ENCODE measurements at places on chromosomes 13 and 19.

GRCh38 chr13:31764556-31764955 is 25.2 kb downstream of the RXFP2 start:
- DNase-seq = no peak

DNA sequence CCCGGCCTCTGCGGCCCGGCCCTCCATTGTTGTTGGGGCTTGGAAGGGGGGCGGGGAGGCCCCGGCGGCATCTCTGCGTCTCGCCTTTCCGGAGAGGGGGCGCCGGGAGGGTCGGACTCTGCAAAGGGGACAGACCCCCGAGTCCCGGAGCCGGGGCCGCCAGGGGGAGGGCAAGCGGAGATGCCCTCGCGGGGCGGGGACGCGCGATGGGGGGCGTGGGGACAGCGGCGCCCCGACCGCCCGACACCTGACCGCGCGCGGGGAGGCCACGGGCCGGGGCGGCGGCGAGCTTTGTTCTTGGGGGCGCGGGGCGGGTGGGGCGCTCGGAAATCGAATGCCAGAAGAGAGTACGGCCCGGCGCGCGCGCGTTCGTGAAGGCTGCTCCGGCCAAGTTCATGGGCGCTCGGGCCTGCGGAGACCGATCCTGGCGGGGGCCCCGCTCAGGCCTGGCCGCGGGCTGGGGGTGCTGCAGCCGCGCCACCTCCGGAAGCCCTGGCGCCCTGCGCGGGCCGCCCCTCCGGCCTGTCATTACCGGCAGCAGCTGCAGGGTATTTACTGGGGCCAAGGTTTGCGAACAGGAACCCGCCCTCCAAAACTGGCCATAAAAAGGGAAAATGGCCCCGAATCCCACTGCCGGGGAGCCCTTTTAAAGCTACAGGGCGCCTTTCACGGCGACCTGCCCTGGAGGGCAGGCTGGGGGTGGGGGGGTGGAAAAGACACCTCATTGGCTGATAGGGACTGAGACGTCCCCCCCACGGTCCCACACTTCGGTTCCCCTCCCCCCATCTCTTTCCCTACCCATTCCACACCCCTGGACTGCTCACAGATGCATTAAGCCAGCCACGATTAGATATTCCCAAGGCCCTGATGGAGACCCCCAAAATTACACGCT is 11.1 kb upstream of the NANOS3 start:
- peak; percentile 75 for DNase-seq

DNA sequence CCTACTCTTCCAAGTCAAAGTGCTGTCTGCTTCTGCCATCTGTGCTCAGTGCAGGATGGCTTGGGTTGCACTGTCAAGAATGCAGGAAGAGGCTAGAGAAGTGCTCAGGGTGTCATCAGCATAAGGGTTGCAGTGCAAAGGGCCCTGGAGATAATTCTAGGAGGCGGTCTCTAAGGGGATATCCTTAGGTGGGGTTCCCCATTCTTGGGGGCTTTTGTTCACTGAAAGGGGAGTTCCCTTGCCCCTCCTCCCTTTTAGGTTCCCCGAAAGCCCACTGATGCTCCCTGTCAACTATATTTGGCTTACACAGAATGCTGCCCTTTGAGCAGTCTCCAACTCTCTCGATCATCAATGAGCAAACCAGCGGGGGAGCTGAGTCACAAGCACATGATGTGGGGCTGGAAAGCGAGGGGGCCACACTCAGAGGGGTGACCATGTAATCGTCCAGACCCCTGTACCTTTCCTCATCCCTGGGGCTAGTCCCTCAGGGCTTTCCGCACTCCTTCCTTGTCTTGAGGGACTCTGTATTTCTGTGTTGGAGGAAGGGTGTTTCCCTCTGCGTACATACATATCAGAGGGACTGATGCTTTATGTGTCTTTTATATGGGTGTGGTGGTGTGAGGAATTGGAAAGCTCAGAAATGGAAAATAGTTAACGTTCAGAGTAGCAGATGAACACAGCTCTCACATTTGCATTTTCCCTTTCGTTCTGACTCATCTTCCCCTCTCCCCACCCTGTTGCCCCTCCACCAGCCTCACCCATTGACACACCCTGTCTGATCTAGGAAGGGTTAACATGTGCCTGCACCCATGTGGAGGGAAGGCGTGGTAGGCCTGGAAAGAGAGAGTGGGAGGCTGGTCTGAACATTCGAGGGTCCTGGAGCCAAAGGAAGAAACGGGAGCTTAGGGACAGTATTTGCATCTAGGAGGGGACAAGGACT is 6.7 kb downstream of the ZBTB32 start:
- DNase-seq = peak; percentile 89

GRCh38 chr19:5664515-5664914 is 15.8 kb downstream of the MICOS13 start:
- no peak for DNase-seq

DNA sequence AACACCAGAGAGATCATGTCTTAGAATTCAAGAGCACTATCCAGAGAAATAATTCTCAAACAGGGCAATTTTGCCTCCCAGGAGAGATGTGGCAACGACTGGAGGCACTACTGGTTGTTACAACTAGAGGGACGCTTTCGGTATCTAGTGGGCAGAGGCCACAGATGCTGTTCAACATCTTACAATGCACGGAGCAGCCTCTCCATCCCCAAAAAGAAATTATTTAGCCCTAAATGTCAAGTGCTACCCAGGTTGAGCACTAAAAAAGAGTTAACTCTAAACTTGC is 78.6 kb downstream of the ABCC4 start:
- DNase-seq = no peak

- DNase-seq = no peak
These were observed 20.4 kb downstream of the ZNF708 start for GRCh38 chr19:21308773-21309172.

GRCh38 chr13:98293103-98293502 is 116.0 kb upstream of the RNF113B start:
- no peak for DNase-seq

GRCh38 chr13:98289339-98289945 is 112.4 kb upstream of the RNF113B start:
- DNase-seq = no peak

DNA sequence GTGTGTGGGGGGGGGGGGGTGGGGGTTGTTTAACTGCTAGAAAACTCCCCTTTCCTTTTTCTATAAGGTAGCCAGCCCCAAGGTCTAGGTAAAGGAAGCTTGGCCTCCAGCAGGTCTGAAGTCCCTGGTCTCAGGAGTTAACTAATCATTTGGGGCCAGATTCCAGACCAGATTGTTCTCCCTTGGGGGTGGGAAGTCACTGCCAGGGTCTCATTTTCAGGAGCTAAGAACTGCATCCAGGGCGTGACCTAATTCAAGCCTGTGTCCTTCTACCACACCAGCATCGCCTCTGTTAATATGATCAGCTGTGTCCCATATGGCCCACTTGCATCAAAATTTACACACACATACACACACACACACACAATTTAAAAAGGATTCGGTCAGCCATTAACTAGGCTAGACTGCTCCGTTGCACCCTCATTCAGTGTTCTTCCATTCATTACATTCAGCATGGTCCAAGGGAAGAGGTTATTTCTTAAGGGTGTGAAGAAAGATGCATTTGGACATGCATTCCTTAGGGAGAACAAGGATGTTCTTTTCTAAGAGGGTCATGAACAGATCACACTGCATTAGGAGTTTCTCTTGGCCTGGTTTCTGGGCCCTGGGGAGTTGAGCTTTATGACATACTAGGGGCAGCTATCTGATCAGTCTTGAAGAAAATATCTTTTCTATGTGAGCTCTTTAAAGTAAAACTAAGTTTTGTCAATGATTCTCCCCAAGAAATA is 91.0 kb downstream of the FGF14 start:
- DNase-seq = no peak

DNA sequence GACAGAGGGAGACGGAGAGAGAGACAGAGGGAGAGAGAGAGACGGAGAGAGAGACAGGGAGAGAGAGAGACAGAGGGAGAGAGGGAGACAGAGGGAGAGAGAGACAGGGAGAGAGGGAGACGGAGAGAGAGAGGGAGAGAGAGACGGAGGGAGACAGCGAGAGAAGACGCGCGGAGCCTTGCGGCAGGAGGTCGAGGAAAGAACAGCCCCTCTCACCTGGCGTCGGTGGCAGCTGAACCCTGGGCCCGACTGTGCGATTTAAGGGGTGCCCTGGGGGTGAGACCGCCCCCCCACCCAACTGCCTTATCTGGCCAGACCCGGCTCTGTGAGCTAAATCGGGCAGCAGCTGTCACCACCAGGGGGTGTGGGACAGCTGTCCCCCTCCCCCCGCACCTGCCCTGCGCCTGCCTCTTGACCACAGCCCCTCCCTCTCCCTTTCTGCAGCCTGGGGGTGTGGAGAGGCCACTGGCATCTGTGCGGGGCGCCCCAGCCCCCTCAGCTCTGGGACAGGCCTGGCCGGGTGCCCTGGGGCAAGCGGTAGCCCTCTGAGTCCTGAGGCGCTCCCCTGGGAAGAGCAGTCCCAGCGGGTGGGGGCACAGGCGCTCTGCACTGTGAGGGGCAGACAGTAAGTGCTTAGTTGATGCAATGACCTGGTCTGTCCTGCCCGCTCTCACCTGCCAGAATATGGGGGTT is 10.8 kb downstream of the JOSD2 start:
- DNase-seq = peak; percentile 61

GRCh38 chr19:38304866-38305429 is 897 bp downstream of the C19orf33 start:
- no peak for DNase-seq

- no peak for DNase-seq
These were observed 448.4 kb upstream of the SLC10A2 start for GRCh38 chr13:103514619-103515018.

DNA sequence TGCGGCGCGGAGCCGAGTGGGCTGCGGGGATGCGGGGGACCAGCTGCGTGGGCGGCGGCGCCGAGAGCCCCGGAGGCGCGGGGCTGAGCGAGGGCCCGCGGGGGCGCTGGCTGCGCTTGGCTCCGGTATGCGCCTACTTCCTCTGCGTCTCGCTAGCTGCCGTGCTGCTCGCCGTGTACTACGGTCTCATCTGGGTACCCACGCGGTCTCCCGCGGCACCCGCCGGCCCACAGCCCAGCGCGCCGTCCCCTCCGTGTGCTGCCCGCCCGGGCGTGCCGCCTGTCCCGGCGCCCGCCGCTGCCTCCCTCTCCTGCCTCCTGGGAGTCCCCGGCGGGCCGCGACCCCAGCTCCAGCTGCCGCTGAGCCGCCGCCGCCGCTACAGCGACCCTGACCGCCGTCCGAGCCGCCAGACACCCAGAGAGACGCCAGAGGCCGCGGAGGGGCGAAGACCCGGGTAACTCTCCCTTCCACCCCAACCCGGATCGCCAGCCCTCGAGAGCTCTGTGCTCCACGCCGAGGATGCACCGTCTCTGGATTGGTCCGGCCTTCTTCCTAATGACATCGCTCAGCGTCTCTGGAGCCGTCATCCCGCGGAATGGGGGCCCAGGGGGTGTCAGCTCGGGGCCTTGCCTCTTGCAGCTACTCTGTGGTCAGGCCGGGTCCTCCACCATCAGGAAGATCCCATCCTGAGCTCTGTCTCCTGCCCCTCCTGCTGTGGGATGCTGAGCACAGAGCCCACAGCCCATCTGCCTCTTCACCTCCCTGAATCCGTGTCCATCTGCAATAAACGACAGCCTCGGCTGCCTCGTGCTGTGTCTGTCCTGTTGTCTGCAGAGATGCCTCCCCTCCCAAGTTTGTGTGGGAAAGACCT is 441 bp downstream of the INAFM1 start:
- DNase-seq = no peak

DNA sequence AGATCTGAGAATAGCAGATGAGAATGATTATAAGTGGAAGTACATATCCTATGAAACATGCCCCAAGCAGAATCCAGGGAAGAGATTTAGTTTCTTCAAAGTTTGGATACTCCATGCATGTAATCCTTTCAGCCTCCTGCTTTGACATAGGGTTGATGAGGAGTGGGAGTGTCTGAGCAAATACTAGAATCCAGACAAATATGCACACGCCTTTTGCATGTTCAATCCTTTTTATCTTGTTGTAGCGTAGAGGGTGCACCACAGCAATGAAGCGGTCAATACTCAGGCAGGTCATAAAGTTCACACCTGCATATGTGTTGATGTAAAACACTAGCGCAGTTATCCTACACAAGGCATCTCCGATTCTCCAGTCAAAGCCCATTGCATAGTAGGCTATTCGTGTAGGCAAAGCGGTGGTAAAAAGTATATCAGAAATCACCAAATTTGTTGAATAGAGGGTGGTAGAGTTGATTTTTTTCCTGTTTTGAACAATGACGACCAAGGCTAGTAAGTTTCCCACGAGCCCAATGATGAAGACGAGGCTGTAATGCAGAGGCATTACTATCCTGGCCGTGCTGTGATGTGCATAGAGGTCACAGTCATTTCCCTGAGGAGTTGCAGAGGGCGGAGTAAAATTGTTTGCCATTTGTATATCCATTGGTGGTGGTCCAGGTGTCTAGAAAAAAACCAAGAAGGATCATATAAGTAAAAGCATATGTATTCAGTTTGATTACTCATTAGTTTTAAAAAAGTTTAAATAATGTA is 11.5 kb downstream of the GPR183 start:
- DNase-seq = peak; percentile 57

- DNase-seq = no peak
These were observed 664.0 kb upstream of the ARGLU1 start for GRCh38 chr13:107231944-107232343.

DNA sequence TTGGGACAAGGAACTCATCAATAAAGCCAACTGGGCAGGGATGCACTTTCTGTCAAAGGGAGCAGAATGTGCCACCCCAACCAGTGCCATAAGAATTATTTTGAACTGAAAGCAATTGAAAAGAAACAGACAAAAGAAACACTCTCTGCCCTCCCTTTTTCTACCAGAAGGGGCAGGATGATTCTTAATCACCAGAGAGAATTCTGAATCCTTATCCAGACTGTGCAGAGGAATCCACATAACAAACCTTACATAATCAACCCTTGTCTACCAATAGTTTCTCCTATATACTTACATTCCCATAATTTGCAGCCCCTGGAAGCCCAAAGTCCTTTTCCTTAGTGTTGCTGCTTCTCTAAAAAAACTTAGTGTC is 520.7 kb upstream of the NBEA start:
- no peak for DNase-seq

DNA sequence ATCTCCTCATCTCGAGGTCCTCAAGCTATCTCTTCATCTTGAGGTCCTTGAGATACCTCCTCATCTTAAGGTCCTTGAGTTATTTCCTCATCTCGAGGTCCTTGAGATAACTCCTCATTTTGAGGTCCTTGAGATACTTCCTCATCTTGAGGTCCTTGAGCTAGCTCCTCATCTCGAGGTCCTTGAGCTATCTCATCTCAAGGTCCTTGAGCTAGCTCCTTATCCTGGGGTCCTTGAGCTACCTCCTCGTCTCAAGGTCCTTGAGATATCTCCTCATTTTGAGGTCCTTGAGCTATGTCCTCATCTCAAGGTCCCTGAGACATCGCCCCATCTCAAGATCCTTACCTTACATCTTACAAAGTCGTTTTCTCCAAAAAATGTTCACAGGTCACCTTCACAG is 18.7 kb downstream of the VAV1 start:
- DNase-seq = no peak

GRCh38 chr13:50636007-50636704 is 207.3 kb downstream of the DLEU7 start:
- DNase-seq = no peak

- no peak for DNase-seq
These were observed 245.0 kb upstream of the SERP2 start for GRCh38 chr13:44128552-44129001.

- DNase-seq = no peak
These were observed 84.7 kb downstream of the ERCC5 start for GRCh38 chr13:102930566-102930965.

All from activated CD4-positive, alpha-beta T cell treated with anti-CD3 and anti-CD28 coated beads, Interleukin-2, amount 10 ng/mL, durations not matched to agents 24 days and 14 days (primary cell).